ENCODE measurements at places on chromosomes 12 and 14.

DNA sequence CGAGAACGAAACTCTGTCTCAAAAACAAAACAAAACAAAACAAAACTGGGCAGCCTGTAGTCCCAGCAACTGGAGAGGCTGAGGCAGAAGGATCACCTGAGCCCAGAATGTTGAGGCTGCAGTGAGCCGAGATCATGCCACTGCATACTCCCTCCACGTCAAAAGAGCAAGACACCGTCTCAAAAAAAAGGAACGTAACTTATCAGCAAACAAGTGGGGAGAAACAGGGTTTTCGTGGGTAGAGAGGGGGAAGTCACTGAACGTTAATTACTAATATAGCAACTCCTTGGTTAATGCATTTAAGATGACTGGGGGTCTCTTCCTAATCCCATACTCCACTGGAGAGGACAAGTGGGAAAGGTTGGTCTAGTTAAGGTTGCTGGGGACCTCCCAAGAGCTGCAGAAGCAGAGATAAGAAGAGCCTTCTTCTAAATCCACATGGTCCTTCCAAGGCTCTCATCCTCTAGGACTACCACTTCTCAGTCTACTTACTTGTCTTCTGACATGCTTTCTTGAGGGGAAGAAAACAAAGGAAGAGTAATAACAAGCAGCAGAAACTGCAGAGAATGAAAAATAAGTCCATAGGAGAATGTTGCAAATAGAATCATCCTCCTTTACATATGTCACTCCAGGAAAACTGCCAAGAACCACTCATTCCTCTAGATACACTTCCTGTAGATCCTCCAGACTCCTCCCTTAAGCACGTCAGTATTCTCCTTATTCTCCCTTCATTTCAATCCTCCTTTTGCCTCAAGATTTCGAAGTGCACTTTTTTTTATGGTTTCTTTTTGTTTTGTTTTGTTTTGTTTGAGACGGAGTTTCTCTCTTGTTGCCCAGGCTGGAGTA is 5.8 kb downstream of the NUMB start:
- DNase-seq: no peak

- no peak for DNase-seq
Measured at GRCh38 chr14:29608861-29609260, 318.8 kb downstream of the PRKD1 start.

DNA sequence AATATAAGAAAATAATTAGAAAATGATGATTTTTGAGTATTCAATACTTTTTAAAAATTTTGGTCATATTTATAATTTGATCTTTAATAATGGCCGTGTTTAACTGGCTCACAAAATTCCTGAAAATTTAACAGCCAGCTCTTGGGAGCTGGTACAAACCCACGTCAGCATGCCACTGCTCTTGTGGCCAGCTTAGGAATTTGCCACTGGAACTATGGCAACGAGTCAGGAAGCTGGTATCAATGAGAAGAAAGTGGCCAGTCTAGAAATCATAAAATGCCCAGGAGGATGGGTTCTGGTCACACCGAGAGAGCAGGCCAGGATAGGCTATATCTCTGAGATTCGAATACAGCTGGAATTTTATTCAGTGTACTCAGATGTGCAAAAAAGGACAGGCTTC is 72.2 kb upstream of the PLEKHG3 start:
- DNase-seq: no peak

DNA sequence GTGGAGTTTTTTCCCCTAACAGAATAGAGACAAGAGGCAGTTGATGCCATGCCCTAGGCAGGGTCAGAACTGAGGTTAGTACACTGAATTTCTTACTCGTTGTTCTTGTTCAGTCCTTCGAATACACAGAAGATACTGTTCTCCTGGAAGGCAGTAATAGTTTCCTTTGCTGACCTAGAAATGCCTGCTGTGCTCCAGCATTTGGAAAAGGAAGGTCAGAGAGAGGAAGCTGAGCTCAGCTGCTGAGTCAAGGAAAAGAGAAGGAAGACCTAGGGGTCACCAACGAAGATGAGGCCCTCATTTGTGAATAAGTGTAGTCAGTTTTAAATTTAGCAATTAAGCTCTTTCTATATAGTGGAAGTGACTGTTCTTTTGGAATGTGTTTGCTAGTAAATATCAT is 100.1 kb downstream of the CRADD start:
- DNase-seq: no peak

DNA sequence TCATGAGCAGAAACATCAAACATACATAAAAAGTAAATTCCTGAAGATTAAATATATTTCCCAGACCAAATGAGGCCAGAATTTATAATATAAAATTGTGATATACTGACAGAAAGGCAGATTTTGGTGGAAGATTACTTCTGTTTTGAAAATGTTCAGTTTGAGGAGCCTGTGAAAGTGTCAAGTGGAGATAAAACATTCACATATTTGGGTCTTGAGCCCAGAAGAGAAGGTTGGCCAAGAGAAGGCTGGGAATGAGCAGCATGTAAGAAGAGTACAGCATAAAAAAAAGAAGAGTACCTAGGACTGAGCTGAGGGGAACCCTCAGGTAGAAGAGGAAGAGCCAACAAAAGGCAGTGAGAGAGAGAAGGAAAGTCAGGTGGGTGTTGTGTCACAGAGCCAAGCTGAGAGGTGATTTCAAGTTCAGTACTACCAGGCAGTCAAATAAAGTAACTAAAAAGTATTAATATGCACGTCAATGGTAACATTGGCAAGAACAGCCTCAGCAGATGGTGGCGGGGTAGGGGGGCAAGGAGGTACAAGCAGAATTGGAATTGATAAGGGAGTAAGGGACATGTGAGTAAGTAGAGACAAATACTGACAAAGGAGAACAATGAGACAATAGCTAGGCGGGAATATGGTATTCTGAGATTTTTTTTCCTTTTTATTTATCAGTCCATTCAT is 120.7 kb upstream of the TTC7B start:
- DNase-seq: no peak

DNA sequence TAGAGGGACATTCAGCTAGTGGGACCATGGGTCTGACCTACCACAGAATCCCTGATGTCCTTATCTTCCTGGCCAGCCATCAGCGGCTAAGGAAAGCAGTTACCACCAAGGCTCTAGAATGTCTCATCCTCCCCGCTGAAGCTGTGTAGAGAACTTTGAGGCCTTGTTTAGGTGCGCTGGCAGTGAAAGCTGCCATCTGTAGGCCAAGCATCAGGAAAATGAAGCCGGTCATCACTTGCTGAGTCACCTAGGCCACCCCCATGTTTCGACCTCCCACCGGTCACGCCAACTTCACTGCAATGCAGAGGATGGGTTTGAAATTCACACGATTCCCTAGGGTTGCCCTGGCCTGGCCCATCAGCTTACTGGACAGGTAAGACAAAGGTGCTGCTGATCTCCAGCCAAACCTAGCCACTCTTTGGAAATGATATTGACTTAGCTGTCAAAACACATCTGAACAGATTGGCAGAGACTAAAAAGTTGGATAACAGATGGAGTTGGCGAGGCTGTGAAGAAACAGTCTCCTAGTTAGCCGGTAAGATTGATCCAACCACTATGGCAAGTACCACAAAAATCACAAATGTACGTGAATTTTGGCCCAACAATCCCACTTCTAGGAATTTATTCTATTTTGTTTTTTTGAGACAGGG is 52.0 kb downstream of the NOS1 start:
- DNase-seq: no peak

GRCh38 chr12:95480230-95480629 is 6.3 kb downstream of the METAP2 start:
- no peak for DNase-seq

GRCh38 chr12:56804684-56805083 is 41.6 kb downstream of the HSD17B6 start:
- DNase-seq: no peak

Data from stimulated activated CD4-positive, alpha-beta T cell treated with anti-CD3 and anti-CD28 coated beads, TNF-alpha, amount 100 ng/mL, for 48 hours (primary cell).